ENCODE measurements at places on chromosomes 1 and 21.
A peak's percentile ranks its signal among the peaks of the same experiment; 100 is the strongest.

- peak; percentile 33 for DNase-seq
These were observed 1.1 kb downstream of the FALEC start for GRCh38 chr1:150516616-150517015.

DNA sequence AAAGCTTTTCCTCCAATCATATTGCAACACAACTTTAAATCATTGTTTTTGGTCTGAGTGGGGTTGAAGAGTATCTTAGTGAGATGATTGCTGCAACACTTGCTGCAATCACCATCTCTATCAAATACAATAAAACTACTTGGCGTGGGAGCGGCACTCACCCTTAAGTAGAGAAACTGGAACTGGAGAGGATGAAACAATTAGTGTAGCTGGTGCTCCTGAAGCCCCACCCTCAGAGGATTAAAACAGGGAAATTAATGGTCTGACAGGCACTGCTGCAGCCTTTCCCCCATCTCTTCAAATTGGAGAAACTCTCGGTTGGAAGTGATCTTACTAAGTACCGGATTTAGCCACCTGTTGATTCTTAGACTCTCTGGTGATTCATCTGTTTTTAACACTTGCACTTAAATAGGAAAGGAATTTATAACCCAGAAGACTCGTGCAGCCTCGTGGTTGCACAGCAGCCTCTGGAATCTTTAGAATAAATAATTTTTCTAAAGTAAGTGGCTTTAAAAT, 80.5 kb upstream of the KIF26B start:
- DNase-seq: peak; percentile 80

DNA sequence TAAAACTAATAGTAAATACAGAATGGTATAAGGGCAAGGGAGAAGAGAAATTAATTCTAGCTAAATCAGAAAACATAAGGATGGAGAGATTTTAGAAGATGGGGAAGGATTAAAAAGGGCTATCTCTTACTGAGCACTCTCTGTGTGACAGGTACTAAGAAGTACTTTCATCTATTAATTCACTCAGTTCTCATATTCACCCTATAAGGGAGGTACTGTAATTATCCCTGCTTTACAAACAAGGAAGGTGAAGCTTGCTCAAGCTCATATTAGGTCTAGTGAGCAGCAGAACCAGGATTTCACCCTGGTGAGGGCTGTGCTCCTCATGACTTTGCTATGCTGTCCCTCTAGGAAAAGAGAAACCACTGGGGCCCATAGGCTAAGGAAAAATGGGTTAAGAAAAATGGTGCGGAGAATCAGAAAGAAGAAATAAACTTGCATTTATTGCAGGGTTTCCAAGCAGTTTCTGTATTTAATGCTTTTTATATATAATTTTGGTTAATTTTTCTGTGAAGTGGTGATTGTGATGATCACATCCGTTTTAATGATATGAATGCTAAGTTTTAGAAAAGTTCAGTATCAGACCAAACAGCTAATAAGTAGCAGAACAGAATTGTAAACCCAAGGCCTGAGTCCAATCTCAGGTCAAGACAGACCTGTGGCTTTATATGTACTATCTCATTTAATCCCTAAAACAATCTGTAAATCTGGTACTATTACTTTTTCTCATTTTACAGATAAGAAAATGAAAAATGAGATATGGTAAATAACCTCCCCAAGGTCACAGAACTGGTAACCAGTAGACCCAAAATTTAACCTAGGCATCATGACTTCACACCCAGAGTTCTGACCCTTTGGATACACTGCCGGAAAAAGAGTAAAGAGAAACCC, 1.7 kb downstream of the PCNX2 start:
- DNase-seq: peak; percentile 50

- DNase-seq: no peak
These were observed 183.2 kb downstream of the DNM3 start for GRCh38 chr1:172024516-172024915.

- DNase-seq: no peak
These were observed 37.7 kb downstream of the IGFN1 start for GRCh38 chr1:201228011-201228983.

DNA sequence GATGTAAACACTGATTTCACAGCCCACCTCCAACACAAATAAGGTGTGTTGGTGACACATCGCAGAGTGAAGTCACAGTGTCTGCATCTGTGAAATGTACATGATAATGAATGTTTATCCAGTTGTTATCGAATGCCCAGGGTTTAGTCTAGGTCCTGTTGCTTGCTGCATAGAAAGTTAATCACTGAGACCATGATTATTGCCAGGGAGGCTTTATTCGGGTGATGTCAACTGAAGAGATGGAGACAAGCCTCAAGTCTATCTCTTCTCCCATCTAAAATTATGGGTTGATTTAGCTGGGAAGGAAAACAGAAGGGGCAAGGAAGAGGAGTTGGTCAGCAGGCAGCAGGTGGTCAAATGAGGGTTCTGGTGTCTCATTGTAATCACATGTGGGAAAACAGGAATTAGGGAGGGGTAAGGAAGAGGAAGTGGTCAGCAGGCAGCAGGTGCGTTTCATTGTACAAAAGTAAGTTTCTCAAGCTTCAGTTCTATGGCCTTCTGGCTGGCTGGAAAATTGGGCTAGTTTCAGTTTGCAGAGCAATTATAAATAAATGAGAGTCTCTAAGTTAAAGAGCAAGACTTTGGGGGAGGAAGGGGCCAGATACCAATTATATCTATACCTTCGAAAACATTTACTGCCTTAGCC, 146.3 kb upstream of the DNAH14 start:
- DNase-seq: no peak
